Chondrocyte (in vitro differentiated cells): ENCODE measurements at places on chromosomes 16 and 17. TPM values are rescaled to one million over a fixed set of nuclear protein-coding genes. Genes with fewer than 3 reads are reported as not detected.

GRCh38 chr16:1791943-1792812 lies 1.3 kb downstream of the IGFALS start:
- H3K27ac ChIP-seq: no peak overlapping the region
- no peaks in the 10 kb centered on the region for H3K27me3 ChIP-seq
- no peaks in the 10 kb centered on the region for H3K4me1 ChIP-seq
- peak; percentile 93 for DNase-seq
- H3K4me3 ChIP-seq: no peak overlapping the region
- peaks cover 2% of the 10 kb centered on the region for H3K36me3 ChIP-seq

- H3K27me3 ChIP-seq: no peaks in the 10 kb centered on the region
- H3K4me1 ChIP-seq: peaks cover 25% of the 10 kb centered on the region
- no peak for DNase-seq
- H3K27ac ChIP-seq: peak overlapping the region; percentile 55
- H3K36me3 ChIP-seq: peaks cover 9% of the 10 kb centered on the region
These were observed 601 bp downstream of the SPNS1 start for GRCh38 chr16:28975158-28975599.

DNA sequence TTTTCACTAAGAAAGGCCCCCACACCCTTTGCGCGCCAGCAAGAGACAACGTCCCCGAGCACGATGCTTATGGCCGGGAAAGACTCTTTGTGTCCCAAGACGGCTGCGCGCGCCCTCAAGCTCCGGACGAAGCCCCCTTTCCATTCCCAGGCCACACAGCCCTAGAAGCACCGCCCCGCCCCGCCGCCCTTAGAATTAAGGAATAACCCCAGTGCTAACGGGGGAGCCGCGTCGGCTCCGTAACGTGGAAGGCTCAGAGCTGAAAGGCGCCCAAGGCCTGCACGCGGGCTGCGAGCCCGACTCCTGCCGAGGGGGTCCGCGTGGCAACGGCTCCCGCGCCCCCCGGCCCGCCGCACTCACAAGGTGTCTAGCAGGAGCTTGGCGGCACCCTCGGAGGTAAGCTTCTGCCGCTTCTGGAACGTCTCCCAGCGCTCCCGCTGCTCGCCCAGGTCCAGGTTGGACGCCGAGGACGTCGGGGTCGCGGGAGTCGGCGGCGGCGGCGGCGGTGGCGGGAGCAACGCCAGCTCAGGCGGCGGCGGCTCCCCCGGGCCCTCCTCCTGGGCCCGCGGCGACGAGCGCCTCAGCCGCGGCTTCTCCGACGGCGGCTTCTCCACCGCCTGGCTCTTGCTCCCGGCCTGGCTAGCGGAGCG lies 477 bp downstream of the CENPV start:
- H3K27ac ChIP-seq: peak overlapping the region; percentile 55
- peak; percentile 84 for DNase-seq
- no peaks in the 10 kb centered on the region for H3K36me3 ChIP-seq
- H3K4me1 ChIP-seq: peaks cover 14% of the 10 kb centered on the region
- no peaks in the 10 kb centered on the region for H3K27me3 ChIP-seq

The PTX4 gene
- total RNA-seq: not detected in 3 replicates

- no peak for DNase-seq
- no peak overlapping the region for H3K4me3 ChIP-seq
- H3K36me3 ChIP-seq: peaks cover 1% of the 10 kb centered on the region
- peaks cover 34% of the 10 kb centered on the region for H3K27me3 ChIP-seq
These were observed 898 bp downstream of the SNAI3 start for GRCh38 chr16:88685156-88686061.

The CCT6B gene
- 2.1 to 3.0 TPM (median 2.1 TPM) in 3 replicates for total RNA-seq

GRCh38 chr17:52202520-52203080 lies 44.1 kb upstream of the CA10 start:
- no peaks in the 10 kb centered on the region for H3K4me1 ChIP-seq
- H3K27me3 ChIP-seq: peaks cover 4% of the 10 kb centered on the region
- H3K4me3 ChIP-seq: no peak overlapping the region
- no peaks in the 10 kb centered on the region for H3K36me3 ChIP-seq
- no peak overlapping the region for H3K27ac ChIP-seq

- peak overlapping the region; percentile 69 for H3K4me3 ChIP-seq
- no peak overlapping the region for H3K27ac ChIP-seq
- peaks cover 9% of the 10 kb centered on the region for H3K27me3 ChIP-seq
- DNase-seq: no peak
- H3K36me3 ChIP-seq: peaks cover 2% of the 10 kb centered on the region
These were observed 118.2 kb upstream of the SMURF2 start for GRCh38 chr17:64780096-64781013.

DNA sequence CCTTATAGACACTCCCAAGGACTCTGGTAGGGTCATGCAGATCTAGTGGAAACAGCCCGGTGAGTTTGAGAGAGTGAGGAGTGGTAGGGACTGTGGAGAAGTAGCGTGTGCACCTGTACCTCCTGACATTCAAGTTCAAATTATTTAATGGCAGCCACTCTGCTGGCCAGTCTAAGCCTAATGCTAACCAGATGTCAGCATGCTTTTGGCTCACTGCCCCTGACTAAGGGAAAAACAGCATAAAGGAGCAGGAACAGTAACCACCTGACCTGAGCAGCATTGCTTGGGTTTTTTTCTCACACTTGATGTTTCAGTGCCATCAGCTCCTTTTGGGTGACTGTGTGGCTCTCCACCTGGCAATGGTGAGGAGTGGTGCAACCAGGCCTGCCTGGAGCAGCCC lies 23.8 kb upstream of the SLC12A3 start:
- H3K27ac ChIP-seq: no peak overlapping the region
- peaks cover 26% of the 10 kb centered on the region for H3K4me1 ChIP-seq
- DNase-seq: no peak
- no peaks in the 10 kb centered on the region for H3K27me3 ChIP-seq

DNA sequence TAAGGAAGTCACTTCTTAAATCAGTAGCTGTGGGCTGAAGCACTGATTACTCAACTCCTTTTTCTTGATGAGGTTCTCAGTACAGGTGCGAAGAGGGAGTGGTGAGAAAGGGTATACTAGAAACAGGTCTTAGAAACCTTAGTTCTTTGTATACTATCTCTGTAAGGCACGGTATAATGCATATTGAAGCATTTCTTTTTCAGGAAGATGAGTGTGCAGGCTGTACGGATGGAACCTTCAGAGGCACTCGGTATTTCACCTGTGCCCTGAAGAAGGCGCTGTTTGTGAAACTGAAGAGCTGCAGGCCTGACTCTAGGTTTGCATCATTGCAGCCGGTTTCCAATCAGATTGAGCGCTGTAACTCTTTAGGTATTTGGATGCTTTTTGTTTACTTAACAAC lies 39.2 kb downstream of the CYLD start:
- peaks cover 22% of the 10 kb centered on the region for H3K36me3 ChIP-seq
- H3K4me1 ChIP-seq: no peaks in the 10 kb centered on the region
- DNase-seq: no peak
- no peaks in the 10 kb centered on the region for H3K27me3 ChIP-seq

- no peaks in the 10 kb centered on the region for H3K27me3 ChIP-seq
- peak; percentile 87 for DNase-seq
- no peak overlapping the region for H3K4me3 ChIP-seq
- H3K27ac ChIP-seq: no peak overlapping the region
- H3K36me3 ChIP-seq: peaks cover 1% of the 10 kb centered on the region
These were observed 21.1 kb downstream of the CLUH start for GRCh38 chr17:2690165-2691068.

DNA sequence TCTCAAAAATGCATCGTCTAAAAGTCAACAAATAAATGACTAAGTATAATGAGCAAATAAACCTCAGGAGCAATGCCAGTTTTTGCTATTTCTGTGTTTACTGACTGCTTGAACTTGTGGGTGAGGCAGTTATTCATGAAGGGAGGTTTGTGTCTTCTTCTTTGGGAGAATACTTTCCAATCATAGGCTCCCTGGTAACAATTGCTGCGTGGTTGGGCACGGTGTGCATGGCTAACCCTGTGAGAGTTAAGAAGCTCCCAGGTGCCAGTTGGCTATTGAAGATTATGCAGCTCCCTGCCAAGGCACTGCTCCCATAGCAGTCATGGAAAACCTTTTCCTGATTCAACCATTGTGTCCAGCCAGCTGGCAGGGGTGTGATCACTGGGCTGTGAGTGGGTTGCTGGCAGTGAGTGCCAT lies 775.9 kb upstream of the GOT2 start:
- H3K27ac ChIP-seq: no peak overlapping the region
- H3K4me3 ChIP-seq: no peak overlapping the region
- H3K36me3 ChIP-seq: no peaks in the 10 kb centered on the region
- no peaks in the 10 kb centered on the region for H3K4me1 ChIP-seq
- DNase-seq: no peak

- H3K36me3 ChIP-seq: peaks cover 5% of the 10 kb centered on the region
- no peak overlapping the region for H3K4me3 ChIP-seq
- peaks cover 55% of the 10 kb centered on the region for H3K4me1 ChIP-seq
- no peak for DNase-seq
- H3K27ac ChIP-seq: peak overlapping the region; percentile 73
These were observed 42.0 kb downstream of the CMIP start for GRCh38 chr16:81486540-81487061.

The PPP1R27 gene
- total RNA-seq: not detected in 3 replicates

DNA sequence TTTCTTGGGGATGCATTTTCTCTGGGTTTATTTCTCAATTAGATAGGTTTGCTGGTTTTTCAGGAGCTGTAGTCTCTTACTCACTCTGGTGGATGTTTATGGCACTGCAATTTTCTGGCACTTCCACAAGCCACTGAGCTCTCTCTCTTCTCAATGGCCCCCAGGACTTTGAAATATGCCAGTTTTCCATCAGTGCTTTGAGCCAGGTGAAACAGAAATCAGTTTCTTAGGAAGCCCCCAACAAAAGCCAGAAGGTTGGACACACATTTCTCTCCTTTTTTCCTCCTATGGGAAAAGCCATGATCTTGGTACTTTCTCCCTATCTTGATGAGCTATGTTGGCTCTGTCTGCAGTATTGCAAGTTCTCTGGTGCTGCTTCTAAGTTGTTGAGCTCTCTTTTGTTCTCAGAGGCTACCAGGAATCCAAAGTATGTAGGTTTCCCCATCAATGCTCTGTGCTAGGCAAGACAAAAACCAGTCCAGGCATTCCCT lies 90.7 kb upstream of the SMIM36 start:
- no peak for DNase-seq
- peaks cover 1% of the 10 kb centered on the region for H3K27me3 ChIP-seq
- H3K4me1 ChIP-seq: no peaks in the 10 kb centered on the region
- H3K4me3 ChIP-seq: no peak overlapping the region
- H3K27ac ChIP-seq: no peak overlapping the region
- H3K36me3 ChIP-seq: peaks cover 6% of the 10 kb centered on the region

The PIMREG gene
- 5.2 to 7.4 TPM (median 7.0 TPM) in 3 replicates for total RNA-seq

- H3K4me1 ChIP-seq: peaks cover 15% of the 10 kb centered on the region
- no peak for DNase-seq
- H3K36me3 ChIP-seq: no peaks in the 10 kb centered on the region
- peak overlapping the region; percentile 45 for H3K27ac ChIP-seq
These were observed 782 bp downstream of the FAM83G start for GRCh38 chr17:19003543-19004420.

DNA sequence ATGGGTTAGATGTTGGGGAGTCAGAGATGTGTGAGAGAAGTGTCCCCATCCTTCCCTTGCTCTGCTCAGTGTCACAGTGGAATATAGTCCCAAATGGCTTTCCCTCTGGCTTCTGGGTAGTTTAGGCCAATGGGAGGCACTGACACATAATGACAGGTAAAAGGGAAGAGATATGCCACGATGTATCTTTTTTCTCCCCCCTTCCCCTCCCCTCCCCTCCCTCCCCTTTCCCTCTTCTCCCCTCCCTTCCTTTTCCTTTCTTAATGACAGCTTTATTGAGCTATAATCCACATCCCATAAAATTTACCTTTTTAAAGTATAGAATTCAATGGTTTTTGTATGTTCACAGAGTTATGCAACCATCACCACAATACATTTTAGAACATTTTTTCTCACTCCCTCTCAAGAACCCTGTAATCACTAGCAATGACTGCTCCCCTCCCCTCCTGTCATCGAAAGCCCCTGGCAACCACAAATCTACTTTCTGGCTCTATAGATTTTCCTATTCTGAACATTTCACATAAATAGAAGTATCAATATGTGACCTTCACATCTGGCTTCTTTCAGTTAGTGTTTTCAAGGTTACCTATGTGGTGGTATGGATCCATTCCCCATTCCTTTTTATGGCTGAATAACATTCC lies 617 bp upstream of the CCR7 start:
- peaks cover 1% of the 10 kb centered on the region for H3K36me3 ChIP-seq
- peaks cover 3% of the 10 kb centered on the region for H3K4me1 ChIP-seq
- peaks cover 19% of the 10 kb centered on the region for H3K27me3 ChIP-seq
- DNase-seq: no peak
- H3K4me3 ChIP-seq: no peak overlapping the region
- H3K27ac ChIP-seq: no peak overlapping the region

- H3K4me3 ChIP-seq: no peak overlapping the region
- no peaks in the 10 kb centered on the region for H3K36me3 ChIP-seq
- no peak for DNase-seq
- H3K27ac ChIP-seq: no peak overlapping the region
These were observed 158.4 kb upstream of the IRX3 start for GRCh38 chr16:54444851-54445458.

The PIK3R6 gene
- not detected in 3 replicates for total RNA-seq

- H3K4me1 ChIP-seq: peaks cover 38% of the 10 kb centered on the region
- no peak overlapping the region for H3K27ac ChIP-seq
- H3K4me3 ChIP-seq: no peak overlapping the region
- no peak for DNase-seq
- H3K36me3 ChIP-seq: peaks cover 12% of the 10 kb centered on the region
These were observed 2.2 kb downstream of the TXNL4B start for GRCh38 chr16:72091217-72091616.

DNA sequence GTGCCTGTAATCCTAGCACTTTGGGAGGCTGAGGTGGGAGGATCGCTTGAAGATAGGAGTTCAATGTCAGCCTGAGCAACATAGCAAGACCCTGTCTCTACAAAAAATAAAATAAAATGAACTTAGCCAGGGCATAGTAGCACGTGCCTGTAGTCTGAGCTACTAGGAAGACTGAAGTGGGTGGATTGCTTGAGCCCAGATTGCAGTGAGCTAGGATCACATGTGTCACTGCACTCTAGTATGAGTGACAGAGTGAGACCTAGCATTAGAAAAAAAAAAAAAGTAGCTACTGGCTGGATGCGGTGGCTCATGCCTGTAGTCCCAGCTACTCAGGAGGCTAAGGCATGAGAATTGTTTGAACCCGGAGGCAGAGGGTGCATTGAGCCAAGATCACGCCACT lies 6.0 kb downstream of the ADAP2 start:
- H3K36me3 ChIP-seq: peaks cover 1% of the 10 kb centered on the region
- H3K4me1 ChIP-seq: peaks cover 2% of the 10 kb centered on the region
- no peak for DNase-seq
- H3K27ac ChIP-seq: no peak overlapping the region

The HASPIN gene
- 2.1 to 2.6 TPM (median 2.2 TPM) in 3 replicates for total RNA-seq

GRCh38 chr17:76241691-76242255 lies 1.5 kb upstream of the RNF157 start:
- peaks cover 20% of the 10 kb centered on the region for H3K27me3 ChIP-seq
- H3K4me3 ChIP-seq: peak overlapping the region; percentile 78
- no peak overlapping the region for H3K27ac ChIP-seq
- DNase-seq: no peak

DNA sequence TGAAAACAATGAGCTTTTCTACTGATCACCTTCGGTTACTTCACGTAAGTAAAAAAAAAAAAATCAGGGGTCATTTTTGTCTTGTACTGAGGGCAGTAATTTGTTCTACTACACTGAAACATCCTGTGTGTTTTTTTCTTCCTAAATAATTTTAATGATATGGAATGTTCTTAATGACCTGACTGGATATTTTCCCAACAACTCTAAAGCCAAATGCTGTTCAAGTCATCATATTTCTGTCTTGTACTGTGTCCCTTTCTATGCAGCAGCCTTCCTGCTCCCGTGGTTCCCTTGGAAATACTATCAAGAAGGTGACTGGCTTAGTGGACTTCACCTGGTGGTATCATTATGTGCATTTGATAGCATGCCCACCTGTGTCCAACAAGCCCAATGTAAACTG lies 10.8 kb upstream of the CDR2 start:
- no peak overlapping the region for H3K27ac ChIP-seq
- H3K36me3 ChIP-seq: no peaks in the 10 kb centered on the region
- peaks cover 16% of the 10 kb centered on the region for H3K4me1 ChIP-seq

GRCh38 chr16:82633964-82634600 lies 7.3 kb downstream of the CDH13 start:
- no peaks in the 10 kb centered on the region for H3K36me3 ChIP-seq
- no peak overlapping the region for H3K4me3 ChIP-seq
- peaks cover 62% of the 10 kb centered on the region for H3K4me1 ChIP-seq
- DNase-seq: no peak
